ENCODE measurements at places on chromosomes 2 and 18.

- no peak for DNase-seq
These were observed 51.9 kb downstream of the PTPRM start for GRCh38 chr18:7618891-7619442.

DNA sequence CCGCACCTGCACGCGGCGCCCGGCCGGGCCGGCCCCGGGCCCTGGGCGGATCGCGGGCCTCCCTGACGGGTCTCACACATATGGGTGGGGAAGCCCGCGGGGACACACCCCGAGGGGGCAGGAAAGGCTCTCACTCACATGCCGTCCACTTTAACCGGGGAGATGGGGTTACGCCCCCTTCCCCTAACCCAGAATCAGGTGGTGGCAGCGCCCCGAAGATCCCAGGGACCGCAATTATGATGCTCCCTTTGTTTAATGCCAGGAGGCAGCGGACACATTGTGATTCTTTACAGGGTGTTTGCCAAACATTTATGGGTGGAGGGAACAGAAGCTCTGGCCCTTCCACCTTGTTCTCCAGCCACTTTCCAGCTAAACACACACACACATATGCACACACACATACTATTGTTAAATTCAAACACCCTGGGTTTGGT, 424 bp upstream of the ANKRD44 start:
- DNase-seq = no peak

DNA sequence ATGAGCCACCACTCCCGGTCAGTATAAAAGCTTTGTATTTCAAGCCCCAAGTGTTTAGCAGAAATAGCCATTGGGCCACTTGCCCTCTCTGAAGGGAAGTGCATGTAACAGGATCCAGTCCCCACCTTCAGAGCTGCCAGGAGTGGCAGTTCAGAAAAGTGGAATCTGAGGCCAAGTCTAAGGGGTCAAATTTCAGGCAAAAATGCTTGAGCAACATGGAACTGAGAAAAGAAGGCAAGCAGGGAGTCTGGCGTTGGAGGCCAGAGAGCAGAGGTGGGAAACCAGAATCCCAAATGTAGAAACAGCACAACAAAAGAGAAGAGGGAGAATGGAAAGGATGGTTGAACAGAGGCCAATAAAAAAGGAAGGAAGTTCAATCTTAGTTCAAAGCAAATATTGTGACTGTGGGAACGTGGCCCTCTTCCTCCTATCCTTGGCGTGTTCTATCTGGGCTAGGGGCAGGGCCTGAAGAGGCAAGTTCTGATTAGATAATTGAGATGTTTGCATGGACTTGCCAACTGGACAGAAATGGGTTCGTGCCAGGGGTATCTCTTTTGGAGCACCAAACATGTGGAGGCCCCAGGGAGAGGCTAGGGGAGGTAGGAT, 102.2 kb downstream of the AP1S3 start:
- no peak for DNase-seq

DNA sequence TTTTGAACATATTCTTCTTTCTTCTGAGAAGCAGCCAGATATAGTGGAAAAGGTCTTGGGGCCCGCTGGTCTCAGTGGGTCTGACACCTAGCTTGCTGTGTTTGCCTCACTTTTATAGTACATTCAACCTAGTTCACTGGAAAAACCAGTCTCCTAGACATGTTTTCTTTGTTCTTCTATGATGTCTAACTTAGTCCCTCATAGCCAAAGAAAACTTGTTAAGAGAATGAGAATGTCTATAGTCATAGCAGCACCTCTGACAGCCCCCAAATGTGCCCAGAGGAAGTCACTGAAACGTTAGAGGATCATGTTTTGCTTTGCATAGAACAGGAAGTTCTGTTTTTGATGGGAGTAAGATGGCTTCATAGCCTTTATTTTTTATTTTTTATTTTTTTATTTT, 40.3 kb downstream of the TNFRSF11A start:
- DNase-seq = no peak

DNA sequence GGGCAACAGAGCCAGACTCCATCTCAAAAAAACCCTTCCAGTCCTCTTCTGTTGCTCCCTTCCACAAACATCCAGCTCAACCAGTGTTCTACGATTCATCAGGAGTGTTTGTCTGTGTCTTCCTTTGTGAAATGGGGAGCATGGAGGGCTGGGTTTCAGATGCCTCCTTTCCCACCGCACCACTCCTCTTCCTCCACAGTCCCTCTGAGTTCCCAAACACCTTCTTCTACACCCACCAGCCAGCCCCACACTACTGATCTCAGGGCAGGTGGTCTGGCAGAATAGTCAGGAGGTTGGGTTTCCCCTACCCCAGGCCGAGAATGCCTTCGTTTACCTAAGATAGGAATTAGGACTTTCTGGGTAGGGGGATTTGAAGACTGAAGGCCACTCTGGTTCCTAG, 36.9 kb downstream of the NGEF start:
- DNase-seq = no peak

- DNase-seq = no peak
These were observed 31.9 kb upstream of the TFPI start for GRCh38 chr2:187586011-187586641.

DNA sequence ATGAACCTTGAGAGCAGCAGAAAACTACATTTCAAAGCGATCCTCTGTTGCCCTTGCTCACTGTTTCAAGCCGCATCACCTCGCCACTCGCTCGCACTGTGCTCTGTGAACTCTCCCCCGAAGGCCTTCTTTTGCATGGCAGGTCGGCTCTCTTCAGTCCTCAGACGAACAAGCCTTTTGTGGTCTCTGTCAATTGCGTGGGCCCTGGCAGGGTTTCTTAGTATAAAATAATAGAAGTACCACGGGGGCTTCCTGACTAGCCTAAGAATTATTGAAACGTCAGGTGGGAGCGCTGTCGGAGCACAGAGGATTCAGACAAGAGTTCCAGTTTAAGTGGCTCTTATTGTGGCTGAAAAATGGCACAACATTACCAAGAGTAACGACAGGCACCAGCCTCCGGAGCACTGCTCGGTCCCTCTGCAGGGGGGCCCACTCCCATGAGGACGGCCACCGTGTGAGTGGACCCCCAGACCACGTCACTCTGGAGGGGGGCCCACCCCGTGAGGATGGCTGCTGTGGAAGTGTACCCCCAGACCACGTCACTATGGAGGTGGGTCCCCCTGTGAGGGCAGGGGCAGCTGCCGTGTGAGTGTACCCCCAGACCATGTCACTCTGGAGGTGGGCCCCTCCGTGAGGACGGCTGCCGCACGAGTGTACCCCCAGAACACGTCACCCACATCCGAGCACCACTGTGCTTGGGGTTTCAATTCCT, 237.7 kb downstream of the HDAC4 start:
- DNase-seq = no peak

DNA sequence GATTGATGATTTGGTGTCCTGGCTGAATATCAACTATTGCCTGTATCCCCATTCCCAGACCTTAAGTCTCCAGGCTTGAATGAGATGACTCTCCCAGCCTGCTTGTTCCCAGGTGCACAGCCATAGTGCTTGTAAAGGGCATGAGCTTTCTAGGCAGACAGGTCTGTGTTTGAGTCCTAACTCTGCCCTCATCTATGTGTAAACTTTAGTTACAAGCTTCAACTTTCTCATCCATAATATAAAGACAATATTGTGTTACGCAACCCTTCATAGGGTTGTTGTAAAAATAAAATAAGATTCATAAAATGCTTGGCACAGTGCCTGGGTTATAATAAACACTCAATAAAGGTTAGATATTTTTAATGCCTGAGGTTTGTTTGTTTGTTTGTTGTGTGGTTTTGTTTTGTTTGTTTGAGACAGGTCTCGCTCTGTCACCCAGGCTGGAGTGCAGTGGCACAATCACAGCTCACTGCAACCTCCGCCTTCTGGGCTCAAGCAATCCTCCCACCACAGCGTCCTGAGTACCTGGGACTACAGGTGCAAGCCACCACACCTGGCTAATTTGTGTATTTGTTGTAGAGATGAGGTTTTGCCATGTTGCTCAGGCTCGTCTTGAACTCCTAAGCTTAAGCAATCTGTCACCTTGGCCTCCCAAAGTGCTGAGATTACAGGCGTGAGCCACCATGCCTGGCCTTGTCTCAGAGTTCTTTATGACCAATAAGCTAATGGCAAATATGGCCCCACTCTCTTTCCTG, 89.4 kb upstream of the MAPRE2 start:
- DNase-seq = no peak

DNA sequence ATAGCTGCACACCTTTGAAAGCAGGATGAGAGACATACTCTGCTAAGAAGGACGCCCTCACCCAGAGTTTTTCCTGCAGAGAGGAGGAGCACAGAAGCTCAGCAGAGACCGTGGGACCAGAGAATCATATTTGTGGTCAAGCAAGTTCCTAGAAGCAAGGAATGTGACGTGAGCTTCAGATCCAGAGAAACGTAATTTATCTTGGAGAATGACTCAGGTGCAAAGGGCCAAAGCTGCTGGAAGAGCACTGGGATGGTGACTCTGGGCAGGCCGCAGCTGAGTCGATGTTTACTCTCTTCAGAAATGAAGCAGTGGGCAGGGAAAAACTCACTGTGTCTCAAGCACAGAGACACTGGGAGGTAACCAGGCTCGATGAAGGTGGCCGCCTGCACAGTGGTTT, 50.1 kb upstream of the IGFBP2 start:
- no peak for DNase-seq

GRCh38 chr2:37361994-37362698, 17.7 kb downstream of the QPCT start:
- no peak for DNase-seq

DNA sequence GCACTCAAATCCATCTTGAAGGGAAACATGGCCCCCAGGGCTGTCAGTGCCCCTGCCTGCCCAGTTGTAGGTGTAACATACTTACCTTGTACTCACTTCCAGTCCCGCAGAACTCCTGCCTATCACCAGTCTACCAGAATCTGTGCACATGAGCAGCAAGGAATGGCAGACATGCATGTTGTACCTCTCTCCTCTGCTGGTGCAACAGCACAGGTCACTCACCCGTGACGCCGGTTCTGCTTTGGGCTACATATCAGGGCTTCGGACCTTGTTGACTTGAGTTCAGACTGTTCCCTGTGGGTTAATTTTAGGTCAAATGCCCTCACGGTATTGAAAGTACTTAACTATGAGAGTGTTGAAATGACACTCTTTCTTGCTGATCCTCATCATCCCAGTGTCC, 215.7 kb downstream of the TPGS2 start:
- DNase-seq = no peak

DNA sequence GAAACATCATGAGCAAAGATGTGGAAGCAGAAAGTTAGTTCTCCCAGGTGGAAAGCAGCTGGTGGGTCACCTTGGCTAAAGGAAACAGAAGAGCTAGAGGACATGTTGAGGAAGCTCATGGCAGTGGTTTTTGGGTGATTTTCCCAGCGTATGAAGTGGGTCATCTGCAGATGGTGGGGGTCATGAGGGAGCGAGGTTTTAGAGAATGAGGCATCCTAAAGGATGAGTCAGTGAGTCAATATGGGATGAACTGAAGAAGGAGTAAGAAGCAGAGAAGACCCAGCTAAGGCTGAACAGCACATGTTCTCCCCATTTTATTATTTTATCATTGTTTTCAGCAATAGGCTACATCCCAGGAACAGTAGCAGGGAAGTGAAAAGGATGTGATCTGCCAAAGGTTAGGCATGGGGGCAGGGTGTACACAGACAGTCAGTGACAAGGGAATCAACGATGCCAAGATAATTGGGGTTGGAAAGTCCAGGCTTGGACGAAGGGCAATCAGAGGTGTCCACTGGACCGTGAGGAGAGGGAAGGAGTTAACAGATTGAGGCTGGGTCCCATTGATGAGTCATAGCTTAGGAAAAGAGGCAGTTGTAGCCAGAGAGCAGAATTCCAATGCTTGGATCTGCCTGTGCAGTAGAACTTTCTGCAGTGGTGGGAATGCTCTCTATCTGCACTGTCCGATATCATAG, 289.3 kb upstream of the RAB12 start:
- no peak for DNase-seq

- no peak for DNase-seq
These were observed 20.1 kb downstream of the MXD1 start for GRCh38 chr2:69935011-69935410.

DNA sequence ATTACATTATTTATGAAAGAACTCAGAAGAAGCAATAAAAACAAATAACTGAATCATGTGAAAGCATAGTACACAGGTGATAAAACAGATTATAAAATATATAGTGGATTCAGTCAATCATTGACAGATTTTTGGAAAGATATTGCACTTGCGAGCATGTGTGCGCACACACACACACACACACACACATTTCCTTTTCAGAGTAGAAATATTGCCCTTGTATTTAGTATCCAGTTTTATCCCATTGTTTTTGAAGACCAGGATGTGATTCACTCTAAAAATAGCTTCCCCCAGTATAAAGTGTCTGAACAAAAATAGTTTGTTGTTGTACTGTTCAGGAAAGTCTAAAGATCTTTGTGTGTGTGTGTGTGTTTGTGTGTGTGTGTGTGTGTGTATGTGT, 145.5 kb downstream of the CALCRL start:
- no peak for DNase-seq

DNA sequence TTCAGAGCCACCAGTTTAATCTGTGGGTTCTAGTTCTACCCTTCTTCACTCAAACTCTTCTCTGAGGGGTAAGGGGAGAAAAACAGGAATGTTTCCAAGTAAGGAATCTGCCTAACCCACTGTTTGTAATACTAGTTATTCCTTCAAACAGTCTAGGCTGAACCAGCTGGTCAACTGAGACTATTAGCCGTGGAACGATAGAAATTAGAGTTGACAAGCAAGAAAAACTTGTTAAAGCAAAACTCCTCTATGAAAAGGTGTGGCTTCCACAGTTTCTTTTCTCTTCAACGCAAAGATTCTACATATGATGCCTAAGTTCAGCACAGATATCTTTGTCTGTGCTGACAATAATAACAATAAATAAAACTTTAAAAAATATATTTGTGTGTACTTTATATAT, 11.5 kb downstream of the PAIP2B start:
- DNase-seq = no peak

GRCh38 chr2:128632501-128632800, 313.8 kb upstream of the HS6ST1 start:
- no peak for DNase-seq

DNA sequence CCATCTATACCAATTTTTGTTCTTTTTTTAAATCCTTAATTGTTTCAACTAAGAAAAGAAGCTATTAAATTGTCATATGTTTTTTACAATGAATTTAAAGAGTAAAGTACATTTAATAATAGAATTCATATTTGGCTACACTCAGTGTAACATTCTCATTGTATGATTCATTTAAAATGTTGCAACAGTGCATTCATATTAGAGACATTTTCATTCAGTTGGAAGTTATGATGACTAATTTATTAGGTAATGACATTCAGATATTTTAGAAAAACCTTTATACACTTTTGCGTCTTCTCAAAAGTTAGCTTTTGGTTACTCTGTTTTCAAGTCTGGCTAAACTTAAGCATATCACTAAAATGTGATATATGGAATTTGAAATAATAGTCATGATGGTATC, 887.5 kb upstream of the NRXN1 start:
- no peak for DNase-seq

DNA sequence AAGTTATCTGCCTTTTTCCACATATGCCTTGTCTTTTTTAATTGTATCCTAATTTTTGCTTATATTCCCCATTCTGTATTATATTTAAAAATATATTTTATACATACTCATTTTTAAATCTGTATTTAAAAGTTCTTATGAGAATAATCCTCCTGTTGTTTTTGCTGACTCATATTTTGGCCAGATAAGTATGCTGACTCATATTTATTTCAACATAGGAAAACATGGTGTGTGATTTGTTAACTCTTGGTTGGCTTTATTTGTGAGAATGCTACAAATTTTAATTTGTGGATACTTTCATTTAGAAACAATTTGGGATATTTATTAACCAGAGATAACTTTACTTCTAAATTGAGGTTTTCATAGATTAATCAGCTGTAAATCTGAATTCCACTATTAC, 587.7 kb downstream of the CPS1 start:
- DNase-seq = no peak

- no peak for DNase-seq
These were observed 61.7 kb downstream of the TCF7L1 start for GRCh38 chr2:85194780-85195480.

Data from memory B cell (primary cell).